ENCODE measurements at places on chromosomes 12 and 14.

- DNase-seq, result no peak
Measured at GRCh38 chr12:122491991-122492390, 8.7 kb downstream of the ZCCHC8 start.

DNA sequence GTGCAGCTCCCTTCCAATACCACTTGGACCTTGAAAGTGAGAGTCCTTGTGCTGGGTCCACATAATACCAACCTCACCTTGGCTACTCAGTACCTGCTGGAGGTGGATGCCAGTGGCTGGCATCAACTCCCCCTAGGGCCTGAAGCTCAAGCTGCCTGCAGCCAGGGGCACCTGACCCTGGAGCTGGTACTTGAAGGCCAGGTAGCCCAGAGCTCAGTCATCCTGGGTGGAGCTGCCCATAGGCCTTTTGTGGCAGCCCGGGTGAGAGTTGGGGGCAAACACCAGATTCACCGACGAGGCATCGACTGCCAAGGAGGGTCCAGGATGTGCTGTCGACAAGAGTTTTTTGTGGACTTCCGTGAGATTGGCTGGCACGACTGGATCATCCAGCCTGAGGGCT is 5.7 kb upstream of the INHBE start:
- no peak for DNase-seq

DNA sequence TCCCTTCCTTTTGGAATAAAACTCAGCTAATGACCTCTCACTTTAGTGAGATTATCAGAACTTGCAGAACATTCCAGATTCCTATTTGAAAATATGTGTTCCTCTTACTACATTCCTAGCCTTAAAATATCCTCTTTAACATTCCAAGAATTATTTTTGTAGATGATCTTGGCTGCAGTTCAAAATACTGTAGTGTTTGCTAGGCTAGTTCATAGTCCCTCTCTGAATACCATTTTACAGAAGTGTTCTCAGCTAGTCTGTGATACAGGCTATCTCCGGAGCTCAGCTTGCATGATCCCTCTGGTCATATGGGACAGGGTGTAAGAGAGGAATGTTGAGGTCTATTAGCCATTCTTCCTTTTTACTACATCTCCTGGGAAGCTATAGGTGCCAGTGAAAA is 17.6 kb upstream of the GPR33 start:
- no peak for DNase-seq

DNA sequence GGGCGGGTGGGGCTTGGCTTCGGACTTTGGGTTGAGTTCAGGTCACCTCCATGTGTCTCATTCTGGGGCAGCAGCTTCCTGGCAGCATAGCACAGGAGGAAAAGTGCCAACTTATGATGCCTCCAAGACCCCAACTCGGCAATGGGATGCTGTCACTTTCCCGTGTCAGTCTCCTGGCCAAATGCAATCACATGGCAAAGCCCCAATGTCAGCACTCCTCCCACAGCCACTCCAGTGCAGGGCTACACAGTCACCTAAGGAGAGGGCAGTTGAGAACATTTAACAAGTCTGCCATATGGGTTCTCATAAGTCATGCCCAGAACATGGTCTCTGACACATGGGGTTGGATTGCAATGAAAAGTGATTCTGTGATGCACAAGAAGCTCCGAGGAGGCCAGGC is 26.7 kb downstream of the ELK3 start:
- no peak for DNase-seq

DNA sequence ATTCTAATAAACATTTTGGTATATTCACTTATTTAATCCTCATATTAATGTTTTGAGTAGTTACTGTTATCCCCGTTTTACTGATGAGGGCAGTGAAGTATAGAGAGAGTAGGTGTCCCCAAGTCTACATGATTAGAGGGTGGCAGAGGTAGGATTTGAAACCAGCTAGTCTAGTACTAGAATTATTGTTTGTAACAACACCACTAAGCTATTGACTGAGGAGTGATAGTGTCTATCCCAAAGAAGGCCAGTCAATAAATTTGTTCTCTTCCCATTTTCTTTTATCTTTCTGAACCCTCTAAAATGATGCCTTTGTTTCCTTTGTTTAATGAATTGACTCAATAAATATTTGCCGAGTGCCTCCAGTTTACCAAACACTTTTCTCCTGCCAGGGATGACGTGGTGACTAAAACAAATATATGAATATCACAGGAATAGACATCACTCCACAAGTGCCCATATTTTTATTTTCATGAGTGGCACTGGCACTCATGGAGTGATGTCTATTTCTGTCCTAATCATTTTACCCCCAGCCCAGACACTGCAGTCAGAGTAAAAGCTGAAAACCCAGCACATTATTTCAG is 247.5 kb downstream of the SLC16A7 start:
- no peak for DNase-seq

DNA sequence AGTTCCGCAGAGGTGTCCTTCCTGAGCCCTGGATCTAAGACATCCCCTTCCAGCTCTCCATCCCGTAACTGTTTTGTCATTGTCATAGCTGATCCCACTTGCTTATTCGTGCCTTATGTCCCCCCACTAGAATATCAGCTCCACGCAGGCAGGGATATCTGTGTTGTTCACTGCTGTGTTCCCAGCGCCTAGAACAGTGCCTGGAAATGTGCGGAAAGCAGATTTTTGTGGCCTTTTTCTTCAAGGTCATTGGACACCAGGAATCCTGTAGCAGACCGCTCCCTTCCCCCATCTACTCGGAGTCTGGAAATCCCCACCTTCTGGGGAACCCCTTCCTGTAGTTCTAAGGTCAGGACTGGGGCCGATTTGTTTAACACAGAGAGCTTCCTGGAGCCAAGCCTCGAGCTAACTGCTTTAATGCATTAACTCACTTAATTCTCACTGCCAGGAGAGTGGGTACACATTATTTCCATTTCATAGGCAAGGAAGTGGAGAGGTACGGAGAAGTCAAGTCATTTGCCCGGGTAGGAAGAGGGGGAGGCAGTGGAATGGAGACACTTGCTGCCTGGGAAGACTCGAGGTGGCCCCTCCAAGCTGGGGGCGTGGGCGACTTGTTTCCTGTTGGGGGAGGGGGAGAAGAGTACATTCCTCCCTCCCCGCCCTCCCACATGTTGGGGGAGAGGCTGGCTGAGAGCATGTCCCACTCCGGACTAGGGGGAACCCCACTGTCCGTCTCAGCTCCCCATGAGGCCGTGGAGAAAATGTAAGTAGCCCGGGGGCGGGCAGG is 1.2 kb upstream of the SH2B3 start:
- DNase-seq, result peak; percentile 83

GRCh38 chr14:32980902-32981501 is 42.3 kb downstream of the NPAS3 start:
- DNase-seq, result no peak

GRCh38 chr14:101066826-101067510 is 163.4 kb upstream of the RTL1 start:
- no peak for DNase-seq

- no peak for DNase-seq
Measured at GRCh38 chr12:42912367-42912766, 322.8 kb upstream of the PRICKLE1 start.

GRCh38 chr12:42996869-42997431 is 407.4 kb upstream of the PRICKLE1 start:
- DNase-seq, result no peak

DNA sequence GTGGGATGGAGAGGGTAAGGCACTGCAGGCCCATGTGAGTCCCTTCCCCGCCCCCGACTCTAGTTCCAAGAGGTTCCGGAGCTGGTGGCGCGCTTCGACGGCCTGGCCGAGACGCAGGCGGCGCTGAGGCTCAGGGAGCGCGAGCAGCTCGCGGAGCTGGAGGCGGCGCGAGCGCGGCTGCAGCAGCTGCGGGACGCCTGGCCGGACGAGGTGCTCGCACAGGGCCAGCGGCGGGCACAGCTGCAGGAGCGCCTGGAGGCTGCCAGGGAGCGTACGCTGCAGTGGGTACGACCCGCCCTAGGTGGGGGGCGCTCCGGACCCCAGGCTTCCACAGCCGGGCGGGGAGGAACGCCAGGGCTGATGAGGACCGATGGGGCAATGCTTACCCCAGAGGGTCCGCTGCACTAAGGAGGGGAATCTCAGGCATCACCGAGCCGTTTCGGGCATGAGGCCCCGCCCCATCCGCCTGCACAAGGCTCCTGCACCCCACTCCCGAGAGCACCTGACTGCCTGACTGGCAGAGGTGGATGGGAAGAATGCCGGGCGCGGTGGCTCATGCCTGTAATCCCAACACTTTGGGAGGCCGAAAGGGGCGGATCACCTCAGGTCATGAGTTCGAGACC is 4.9 kb downstream of the CFAP73 start:
- DNase-seq, result no peak

GRCh38 chr14:93319958-93320357 is 12.9 kb downstream of the BTBD7 start:
- peak; percentile 46 for DNase-seq

DNA sequence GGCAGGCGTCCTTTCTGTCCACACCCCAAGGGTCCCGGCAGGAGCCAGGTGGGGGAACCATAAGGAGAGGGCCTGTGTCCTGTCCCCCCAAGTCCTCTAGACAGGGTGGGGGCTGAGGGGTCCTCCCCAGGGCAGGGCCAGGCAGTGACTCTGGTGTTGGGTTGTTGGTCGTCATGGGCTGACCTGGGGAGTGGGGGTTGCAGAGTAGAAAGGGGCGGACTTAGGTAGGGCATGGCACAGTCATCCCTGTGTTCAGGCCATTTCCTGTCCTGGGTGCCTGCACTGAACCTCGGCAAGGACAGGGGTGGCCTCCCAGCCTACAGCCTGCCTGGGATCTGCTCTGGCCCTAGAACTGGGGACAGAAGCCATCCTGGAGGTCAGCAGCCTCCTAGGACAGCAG is 356.2 kb downstream of the TMEM121 start:
- no peak for DNase-seq

DNA sequence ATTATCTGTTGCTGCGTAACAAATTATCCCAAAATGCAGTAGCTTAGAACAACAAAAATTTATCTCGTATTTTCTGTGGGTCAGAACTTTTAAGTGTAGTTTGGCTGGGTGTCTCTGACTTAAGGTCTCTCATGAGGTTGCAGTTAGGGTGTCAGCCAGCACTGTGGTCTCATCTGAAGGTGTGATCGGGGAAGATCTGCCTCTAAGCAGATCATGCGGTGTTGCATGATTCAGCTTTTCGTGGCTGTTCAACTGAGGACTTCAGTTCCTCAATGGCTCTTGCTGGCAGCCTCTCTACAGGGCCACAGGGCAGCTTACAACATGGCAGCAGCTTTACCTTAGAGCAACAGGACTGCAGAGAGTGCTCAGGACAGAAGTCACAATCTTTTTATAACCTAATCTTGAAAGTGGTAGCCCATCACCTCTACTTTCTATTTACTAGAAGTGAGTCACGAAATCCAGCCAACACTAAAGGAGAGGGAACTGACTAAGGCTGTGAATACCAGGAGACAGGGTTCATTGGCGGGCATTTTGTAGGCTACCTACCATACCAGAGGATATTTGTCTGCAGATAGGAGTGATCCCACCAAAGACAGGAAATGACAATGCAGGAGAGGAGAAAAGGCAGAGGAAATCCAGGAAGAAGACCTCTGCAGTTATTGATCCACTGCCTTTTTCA is 1.8 kb upstream of the TMPRSS12 start:
- DNase-seq, result no peak

DNA sequence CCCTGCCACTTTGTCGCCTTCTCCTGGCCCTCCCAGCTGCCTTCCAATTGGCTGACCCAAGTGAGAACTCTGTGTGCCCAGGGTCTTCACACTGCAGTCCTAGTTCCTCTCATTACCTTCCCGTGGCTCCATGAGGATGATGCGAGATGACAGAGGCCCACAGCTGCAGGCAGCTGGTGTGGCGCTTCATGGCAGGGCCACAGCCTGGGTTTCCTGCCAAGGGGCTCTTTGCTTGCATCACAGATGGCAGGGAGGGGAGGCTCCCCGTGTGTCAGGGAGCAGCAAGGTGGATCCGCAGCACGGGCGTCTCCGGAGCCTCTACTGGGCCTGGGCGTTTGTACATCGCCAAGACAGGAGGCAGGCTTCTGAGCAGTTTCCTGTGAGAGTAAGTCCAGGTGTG is 28.9 kb downstream of the DEGS2 start:
- no peak for DNase-seq

- no peak for DNase-seq
Measured at GRCh38 chr12:106801830-106802533, 27.5 kb downstream of the RIC8B start.

DNA sequence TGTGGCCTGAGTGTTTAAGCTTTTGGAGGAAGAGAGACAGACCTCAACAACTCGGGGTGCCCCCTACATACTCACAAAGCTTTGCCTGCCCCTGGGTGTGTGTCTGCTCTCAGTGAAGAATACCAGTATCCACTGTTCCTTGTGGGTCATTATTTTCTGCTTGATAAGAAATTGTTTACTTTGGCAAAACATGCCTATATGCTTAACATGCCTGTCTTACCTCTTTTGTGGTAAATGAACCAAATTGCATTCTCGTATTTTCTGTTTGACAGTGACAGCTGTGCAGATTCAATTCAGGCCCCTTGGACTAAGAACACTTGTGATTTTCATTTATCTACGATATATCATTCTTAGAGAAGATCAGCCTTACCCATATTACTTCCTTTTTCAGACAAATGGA is 50.6 kb upstream of the REP15 start:
- no peak for DNase-seq

GRCh38 chr14:101834800-101835547 is 73.5 kb downstream of the PPP2R5C start:
- no peak for DNase-seq

DNA sequence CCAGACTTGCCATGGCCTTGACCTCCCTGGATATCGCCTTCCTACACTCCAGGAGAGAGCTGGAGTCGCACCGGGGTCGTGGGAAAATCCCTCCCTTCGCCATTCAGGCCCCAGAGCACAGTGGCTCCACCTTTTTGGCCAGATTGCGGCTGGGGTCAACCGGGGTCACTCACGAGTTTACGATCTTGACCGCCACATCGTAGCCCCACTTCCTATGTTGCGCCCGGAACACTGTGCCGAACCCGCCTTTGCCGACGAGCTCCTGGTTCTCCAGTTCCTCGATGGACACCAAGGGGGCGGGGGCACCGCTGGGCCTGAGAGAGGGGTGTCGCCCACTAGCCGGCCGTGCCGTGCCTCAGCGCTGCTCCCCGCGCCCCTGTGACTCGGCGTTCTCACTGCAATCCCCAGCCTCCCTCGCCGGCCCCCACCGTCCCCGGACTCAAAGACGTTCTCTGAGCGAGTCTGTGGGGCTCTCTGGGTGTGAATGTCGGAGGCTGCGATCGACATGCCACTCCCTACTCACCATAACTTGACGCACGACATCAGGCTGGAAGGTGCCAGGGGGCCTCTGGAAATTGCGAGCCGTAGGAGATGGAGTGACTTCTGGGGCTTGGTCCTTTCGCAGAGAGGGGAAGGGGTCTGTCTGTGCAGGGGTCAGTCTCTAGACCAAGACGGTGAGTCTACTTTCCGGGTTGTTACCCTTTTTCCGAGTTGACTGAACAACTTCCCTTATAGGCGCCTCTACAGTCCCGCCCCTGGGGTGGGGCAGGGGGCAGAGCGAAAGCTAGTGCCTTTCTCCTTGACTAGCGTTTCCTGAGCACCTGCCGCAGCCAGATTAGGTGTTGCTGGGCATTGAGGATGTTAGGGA is at the start of gene RIPK3:
TSS of gene RIPK3 (minus strand) at position 708 of the 868 bp plus-strand sequence. CDS start at position 543, 165 bp downstream.
- no peak for DNase-seq

- no peak for DNase-seq
Measured at GRCh38 chr12:113340061-113340460, 5.2 kb upstream of the SLC8B1 start.

All from OCI-M1 (cell line).